Osteoblast (primary cell): ENCODE measurements at places on chromosomes 3 and 15.
A peak's percentile ranks its signal among the peaks of the same experiment; 100 is the strongest.

DNA sequence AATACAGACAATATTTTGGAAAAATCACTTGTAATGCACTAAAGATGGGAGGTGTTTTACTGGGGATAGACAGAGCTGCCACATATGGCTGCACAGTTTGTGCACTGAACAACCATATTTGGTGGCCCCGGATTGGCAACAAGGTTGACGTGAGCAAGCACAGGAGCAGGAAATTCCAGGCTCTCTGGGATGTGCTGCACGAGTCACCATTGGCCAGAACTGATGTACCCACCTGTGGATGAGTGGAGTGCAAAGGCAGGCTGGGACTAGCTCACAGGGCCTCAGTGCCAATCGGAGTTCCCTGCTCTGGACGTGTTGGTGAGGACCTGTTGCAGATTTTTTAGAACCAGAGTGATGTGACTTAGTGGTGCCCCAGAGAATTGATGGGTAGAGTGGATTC is 42.0 kb upstream of the SCAANT1 start:
- no peak for DNase-seq
- H3K4me1 ChIP-seq = peaks cover 14% of the 10 kb centered on the region
- no peaks in the 10 kb centered on the region for H3K27me3 ChIP-seq
- H3K27ac ChIP-seq = no peak overlapping the region
- H3K4me3 ChIP-seq = no peak overlapping the region

DNA sequence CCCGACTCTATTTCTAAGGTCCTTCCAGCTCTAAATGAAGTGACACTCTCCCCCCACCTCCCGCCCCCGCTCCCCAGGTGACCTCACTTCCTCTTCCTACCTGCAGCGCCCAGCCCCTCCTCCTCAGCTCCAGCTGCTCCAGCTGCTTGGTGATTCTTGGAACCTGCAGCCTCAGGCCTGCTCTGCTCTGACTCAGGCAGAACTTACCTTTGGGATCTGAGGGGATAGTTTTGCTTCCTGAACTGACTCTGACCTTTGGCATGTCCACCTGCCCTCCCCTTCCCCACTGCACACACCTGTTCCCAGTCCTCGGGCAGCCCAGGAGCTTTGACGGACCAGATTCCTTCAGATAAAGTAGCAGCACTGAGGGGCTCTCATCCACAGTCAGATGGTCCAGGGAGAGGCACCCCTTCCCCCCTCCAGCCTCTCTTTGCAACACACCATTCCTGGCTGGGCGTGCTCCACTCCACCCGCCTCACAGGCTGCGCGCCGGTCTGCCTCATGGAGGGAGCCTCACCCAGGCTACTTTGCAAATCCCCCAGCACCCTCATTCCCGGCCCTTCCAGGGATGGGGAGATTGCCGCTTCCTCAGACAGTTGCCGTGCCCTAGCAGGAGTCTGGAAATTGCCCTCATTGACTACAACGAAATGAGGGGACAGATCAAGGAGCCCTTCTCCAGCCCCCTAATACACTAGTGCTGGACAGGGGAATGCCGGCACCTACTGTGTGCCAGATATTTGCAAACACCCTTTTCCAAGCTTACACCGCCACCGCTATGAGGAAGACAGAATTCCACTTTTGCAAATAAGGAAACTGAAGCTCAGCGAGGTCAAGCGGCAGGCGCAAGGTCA is 692 bp upstream of the C15orf39 start:
- peak overlapping the region; percentile 99 for H3K4me3 ChIP-seq
- H3K4me1 ChIP-seq = peaks cover 22% of the 10 kb centered on the region
- H3K27ac ChIP-seq = peak overlapping the region; percentile 35
- DNase-seq = peak; percentile 92

DNA sequence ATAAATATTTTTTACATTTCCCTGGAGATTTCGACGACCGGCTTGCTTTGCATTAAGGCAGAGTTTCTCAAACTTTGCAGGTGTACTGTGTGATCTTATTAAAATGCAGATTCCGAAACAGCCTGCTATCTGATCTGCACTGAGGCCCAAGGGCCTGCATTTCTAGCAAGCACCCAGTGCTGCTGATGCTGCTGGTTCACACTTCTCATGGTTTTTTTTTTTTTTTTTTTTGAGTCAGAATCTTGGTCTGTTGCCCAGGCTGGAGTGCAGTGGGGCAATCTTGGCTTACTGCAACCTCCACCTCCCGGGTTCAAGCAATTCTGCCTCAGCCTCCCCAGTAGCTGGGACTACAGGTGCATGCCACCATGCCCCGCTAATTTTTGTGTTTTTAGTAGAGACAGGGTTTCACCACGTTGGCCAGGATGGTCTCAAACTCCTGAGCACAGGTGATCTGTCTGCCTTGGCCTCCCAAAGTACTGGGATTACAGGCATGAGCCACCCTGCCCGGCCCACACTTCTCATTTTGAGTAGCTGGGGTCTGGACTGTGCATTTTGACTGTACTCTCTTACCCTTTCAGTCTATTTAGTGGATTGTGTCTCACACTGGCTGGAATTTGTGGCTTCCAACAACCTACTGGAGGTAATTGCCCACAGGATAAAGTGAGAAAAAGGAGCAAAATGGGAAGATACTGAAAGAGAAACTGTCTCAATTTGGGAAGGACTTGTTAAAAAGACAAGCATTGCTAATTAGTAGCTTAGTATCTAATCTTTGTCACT is 94.1 kb downstream of the ITPR1 start:
- H3K27me3 ChIP-seq = no peaks in the 10 kb centered on the region
- H3K4me3 ChIP-seq = no peak overlapping the region
- H3K36me3 ChIP-seq = no peaks in the 10 kb centered on the region
- no peak for DNase-seq
- peaks cover 27% of the 10 kb centered on the region for H3K4me1 ChIP-seq

DNA sequence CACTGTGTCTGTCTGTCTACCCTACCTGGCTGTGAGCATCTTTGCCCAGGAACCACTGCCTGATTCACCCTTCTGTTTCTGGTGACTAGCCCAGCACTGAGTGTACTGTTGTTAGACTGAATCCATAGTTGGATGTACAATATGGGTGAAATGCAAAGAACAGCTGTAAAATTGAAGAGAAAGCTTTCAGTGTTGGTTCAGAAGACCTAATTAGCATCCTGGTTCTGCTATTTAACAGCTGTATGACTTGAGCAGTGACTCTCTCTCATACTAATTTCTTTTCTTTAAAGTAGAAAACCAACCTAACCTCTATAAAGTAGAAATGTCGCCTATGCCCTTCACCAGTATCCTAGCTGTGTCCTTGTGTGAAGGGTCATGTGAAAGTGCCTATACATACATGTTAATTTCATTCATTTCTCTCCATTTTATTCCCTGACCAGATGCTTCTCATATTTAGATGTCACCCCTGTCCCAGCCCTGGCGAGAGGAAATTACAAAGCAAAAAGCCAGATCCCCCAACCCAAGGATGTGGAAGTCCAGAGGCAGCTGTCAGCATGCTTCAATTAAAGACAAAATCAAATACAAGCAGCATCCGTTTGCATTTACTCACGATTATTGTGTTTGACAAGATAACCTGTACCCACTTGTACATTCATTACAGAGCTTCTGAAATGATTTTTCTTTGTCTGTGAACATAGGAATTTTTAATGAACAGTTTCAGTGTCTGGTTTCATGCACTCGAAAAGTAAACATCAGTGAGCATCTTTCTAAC is 305.7 kb upstream of the ICE2 start:
- H3K27me3 ChIP-seq = peaks cover 4% of the 10 kb centered on the region
- no peak overlapping the region for H3K27ac ChIP-seq
- DNase-seq = no peak
- no peaks in the 10 kb centered on the region for H3K36me3 ChIP-seq

DNA sequence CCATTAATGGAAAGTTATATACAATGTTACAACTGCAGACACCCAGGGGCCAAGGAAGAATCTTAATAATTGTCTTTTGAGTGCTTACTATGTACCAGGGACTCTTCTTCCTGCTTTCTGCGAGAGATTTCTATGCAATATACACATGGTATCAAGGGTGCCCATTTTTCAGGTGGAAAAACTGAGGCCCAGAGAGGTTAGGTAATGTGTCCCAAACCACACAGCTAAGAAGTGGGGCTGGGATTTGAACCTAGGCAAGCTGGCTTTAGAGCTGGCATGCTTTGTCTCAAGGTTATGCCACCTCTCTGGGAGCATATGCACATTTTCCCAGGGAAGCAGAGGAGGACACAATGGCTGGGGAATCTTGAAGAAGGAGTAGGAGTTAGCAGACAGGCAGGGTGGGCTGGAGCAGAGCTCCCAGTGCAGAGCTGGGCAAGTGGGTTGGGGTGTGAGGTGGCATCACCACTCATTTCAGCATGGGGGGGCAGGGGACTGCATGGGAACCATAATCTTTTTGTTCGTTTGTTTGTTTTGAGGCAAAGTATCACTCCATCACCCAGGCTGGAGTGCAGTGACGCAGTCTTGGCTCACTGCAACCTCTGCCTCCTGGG is 339.8 kb upstream of the LRRFIP2 start:
- no peaks in the 10 kb centered on the region for H3K4me1 ChIP-seq
- H3K27me3 ChIP-seq = no peaks in the 10 kb centered on the region
- H3K4me3 ChIP-seq = no peak overlapping the region
- DNase-seq = no peak
- H3K36me3 ChIP-seq = no peaks in the 10 kb centered on the region
